Astrocyte of the spinal cord (primary cell): ENCODE measurements at places on chromosomes 5 and 9.

DNA sequence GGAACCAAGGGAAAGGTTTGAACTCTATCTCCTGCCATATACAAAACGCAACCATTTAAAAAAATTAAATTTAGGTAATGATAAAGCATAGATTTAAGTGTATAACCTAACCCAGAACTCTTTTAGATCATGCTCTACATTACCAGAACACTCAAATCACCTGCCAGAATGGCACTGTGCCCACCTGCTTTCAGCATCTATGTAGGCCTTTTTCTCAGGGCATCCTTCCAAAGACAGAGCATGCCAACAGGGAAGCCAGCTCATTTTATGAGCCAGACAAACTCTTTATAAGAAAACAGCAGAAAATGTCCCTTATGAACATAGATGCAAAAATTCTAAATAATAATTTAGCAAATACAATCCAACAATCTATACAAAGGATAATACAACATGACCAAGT is 47.9 kb upstream of the SMAD5 start:
- no peak for DNase-seq

GRCh38 chr5:89441965-89442364 is 559.0 kb upstream of the MEF2C start:
- DNase-seq: no peak

- DNase-seq: no peak
Observed at GRCh38 chr9:71483436-71483835, 284.9 kb downstream of the CEMIP2 start.

- DNase-seq: no peak
Observed at GRCh38 chr9:112111461-112111860, 63.6 kb downstream of the SUSD1 start.

- DNase-seq: peak; percentile 80
Observed at GRCh38 chr5:115459855-115460341, 84.7 kb downstream of the FEM1C start.

DNA sequence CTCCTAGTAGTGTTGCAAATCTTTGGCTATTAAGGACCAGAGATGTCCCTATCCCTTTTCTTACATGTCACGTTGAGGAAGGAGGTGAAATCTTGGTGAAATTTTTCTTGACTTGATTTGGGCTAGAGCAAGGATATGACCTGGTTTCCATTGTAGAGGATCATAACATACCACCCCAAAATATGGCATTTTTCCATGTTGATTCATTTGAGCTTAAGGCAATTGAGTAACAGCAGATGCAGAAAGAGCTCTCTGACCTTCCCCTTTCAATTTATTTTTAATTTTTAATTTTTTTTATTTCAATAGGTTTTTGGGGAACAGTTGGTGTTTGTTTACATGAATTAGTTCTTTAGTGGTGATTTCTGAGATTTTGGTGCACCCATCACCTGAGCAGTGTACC is 61.2 kb upstream of the MAP1B start:
- DNase-seq: no peak

- DNase-seq: no peak
Observed at GRCh38 chr5:134920848-134921575, 16.1 kb downstream of the PCBD2 start.
